Endothelial cell of umbilical vein (primary cell): ENCODE measurements at places on chromosomes 16 and 17. TPM values are rescaled to one million over a fixed set of nuclear protein-coding genes. Genes with fewer than 3 reads are reported as not detected.

Gene PHF23
- 54.7 and 56.2 TPM in 2 replicates for total RNA-seq

Gene SF3B3
- 303 and 324 TPM in 2 replicates for total RNA-seq

Gene MAP3K14
- 7.9 and 9.8 TPM in 2 replicates for total RNA-seq

Gene CDC42EP4
- 18.8 and 19.6 TPM in 2 replicates for total RNA-seq

Gene OR2C1
- total RNA-seq: not detected in 2 replicates

Gene SHISA9
- not detected in 2 replicates for total RNA-seq

Gene SECTM1
- 0.46 and 1.9 TPM in 2 replicates for total RNA-seq

Gene CTRB2
- not detected in 2 replicates for total RNA-seq

Gene MT1M
- 1.8 and 4.6 TPM in 2 replicates for total RNA-seq

Gene ERI2
- total RNA-seq: 8.9 and 9.3 TPM in 2 replicates

Gene SNX20
- not detected in 2 replicates for total RNA-seq

Gene MPV17L
- total RNA-seq: 0.22 and 0.32 TPM in 2 replicates
